ENCODE measurements at places on chromosomes 5 and 9.

DNA sequence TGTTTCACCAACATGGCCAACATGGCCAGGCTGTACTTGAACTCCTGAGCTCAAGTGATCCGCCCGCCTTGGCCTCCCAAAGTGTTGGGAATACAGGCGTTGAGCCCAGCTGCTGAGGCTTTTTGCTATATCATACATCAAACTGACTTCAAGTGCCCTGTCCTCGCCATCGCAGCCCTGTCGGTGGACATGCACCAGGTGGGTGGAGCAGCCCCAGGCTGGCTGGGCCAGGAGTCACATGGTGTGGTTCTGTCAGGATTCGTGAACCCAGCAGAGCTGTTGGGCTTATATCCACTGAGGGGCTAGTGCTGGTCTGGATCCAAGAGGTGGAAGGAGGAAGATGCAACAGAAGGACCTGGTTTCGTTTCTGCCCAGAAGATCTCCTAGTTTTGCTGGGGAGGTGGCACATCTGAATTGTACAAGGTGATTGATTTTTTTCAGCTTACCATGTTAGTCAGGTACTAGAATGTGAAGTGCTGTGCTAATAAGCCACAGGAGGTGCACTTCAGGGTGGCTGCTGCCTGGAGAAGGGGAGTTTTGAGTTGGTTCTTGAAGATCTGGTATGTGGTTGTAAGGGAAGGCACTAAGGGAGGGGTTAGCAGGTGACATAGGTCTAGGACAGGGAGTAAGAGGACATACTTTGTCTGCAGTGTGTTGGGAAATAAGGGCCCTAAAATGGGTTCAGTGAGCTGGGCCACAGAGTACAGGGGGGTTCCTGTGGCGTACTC is 16.1 kb downstream of the PCBD2 start:
- no peak for DNase-seq

GRCh38 chr9:26437056-26437711 is 455.4 kb downstream of the CAAP1 start:
- no peak for DNase-seq

- DNase-seq, result no peak
These were observed 82.3 kb upstream of the FREM1 start for GRCh38 chr9:14992516-14992915.

DNA sequence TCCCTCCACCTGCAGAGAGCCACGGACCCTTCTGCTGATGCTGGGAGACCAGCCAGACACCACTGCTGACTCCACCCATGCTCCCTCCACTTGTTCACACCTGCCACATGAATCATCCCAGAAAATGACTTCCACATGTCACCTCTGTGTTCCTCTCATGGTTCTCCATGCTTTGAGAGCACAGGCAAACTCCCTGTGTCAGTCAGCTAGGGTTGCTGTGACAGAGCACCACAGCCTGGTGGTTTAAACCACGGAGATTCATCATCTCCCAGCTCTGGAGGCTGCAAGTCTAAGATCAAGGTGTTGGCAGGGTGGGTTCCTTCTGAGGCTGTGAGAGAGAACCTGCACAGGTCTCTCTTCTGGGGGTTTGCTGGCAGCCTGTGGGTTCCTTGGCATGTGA is 381.4 kb downstream of the GADD45G start:
- DNase-seq, result no peak

DNA sequence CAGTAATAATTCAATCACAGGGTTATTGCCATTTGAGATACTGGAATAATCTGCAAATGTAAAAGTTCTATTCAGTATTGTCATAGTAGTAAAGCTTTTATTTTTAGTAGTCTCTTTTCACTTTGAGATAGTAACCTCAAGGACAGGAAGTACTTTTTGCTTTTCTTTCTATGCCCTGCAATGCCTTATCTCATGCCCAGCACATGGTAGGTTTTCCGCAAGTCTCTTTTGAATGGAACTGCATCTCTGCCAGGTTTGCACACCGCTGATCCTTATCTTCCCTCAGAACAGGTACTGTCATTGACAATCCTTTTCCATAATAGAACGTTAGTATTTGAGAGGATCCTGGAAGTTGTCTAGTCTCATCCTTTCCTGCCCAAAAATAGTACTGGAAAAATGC is 91.8 kb upstream of the IFNK start:
- no peak for DNase-seq

DNA sequence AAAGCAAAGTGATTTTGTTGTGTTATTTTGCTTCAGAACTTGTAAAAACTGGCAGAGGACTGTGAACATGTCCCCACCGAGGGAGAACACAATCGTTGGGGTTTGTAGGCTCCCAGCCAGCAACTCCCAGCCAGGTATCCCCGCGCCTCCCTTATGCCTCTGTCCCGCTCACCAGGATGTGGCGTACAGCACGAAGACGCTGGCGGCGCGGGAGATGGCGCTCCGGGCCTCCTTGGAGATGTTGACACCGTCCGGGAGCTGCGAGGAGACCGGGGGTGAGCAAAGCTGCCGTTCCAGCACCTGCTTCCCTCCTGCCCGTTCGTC is 630 bp downstream of the POLE3 start:
- no peak for DNase-seq
